ENCODE measurements at places on chromosomes 13 and 19.

DNA sequence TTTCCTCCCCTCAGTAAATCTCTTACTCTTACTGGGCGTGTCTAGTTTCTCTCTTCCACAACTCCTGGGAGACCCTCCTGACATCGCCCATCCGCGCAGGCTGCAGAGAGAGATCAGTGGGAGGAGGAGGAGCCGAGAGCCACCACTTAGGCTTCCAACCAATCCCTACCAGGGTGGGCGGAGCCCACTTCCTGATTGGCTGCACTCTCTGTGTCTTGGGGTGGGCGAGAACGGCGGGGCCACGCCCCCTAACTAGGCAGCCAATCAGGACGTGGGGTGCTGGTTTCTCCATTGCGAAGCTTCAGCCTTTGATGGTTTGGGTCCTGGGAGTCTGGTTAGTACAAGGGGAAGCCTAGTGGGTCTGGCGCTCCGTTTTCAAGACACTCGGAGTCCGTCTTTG lies at the start of gene PMIS2:
Gene PMIS2 (plus strand): TSS at position 326 of the 400 bp plus-strand sequence. CDS start 87 bp downstream, outside the sequence.
- DNase-seq = no peak

DNA sequence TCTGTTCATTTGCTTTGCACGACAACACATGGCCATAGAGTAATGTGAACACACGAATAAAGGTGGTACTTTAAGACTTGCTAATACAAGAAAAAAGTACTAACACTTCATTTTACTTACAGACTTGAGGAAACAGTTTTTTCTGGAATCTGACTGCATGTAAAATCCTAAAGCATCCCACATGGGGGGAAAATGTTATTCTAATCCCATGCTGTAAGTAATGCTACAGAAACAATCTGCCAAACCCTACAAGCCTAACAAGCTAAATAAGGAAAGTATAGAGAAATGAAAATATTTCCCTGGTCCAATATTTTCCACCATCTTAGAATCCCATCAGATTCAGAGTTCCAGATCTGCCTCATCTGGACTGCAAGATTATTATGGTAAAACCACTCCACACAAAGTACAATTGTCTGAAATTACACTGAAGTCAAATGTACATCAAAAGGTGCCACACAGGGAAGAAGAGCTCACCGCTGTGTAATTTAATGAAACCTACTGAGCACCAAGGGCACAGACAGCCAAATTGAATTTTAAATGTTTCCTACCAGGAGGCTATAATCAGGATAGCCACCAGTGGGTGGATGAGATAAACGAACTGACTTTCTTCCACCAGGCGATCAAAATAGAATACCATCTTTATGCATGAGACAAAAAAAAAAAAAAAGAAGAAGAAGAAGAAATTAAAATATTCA lies 22.0 kb downstream of the LHFPL6 start:
- DNase-seq = no peak

DNA sequence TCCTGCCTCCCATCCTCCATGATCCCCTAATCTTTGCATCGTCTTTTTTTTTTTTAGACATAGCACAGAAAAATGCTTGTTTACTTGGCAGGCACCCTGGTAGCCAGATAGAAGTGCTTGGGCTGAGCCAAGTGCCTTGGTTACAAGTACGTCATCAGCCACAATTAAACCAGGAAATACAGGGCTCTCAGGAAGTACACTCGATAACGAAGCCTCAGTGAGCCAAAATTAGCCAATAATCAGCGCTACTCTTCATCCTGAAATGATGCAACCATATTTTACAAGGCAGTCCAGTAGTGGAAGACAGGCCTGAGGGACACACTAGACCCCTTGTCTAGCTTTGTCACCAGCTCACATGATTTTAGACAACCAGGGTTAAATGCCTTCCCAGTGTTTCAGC lies 194.0 kb upstream of the NBEA start:
- DNase-seq = no peak

DNA sequence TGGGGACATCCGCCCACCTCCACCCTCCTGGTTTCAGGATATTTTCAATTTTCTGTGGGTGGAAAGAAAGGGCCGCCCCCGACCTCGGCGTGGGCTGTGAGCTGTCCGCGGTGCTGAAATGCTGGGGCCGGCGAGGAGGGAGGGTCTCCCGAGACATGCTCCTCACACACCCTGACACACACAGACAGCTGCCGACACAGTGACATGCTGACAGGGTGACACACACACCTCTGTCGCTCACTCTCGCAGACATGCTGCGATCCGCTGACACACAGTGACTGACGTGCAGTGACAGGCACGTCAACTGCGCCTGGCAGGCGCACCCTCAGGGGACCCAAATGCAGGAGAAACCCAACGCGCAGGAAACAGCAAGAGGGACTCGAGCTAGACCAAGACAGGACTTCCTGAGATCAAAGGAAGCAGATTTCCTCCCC lies 25.1 kb upstream of the MEIS3 start:
- DNase-seq = no peak

GRCh38 chr19:5967994-5968430 lies 9.9 kb downstream of the RANBP3 start:
- DNase-seq = peak; percentile 73

GRCh38 chr13:52085421-52085820 lies 43.5 kb downstream of the NEK5 start:
- peak; percentile 70 for DNase-seq

DNA sequence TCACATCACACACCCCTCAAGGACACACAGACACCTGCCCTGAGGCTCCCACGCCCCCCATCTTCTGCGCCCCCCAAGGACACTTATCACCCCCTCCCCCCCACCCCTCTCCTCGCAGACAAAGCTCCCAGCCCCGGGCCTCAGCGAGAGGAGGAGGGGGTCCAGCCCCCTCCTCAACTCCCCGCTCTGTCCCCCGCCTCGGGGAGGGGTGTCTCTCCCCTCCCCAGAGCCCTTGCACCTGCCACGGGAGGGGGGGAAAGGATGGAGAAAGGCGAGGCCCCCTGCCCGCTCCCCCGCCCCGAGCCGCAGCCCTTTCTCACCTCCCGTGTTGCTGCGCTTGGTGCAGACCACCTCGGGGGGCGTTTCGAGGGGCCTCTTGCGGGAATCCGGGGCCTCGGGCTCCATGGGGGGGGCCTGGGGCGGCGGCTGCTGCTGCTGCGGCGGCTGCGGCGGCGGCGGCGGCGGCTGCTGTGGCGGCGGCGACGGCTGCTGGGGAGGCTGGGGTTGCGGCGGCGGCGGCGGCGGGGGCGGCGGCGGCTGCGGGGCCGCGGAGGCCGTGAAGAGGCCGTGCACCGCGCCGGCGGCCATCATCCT lies 621 bp downstream of the NOVA2 start:
- DNase-seq = no peak

- peak; percentile 61 for DNase-seq
These were observed 57.0 kb downstream of the NUFIP1 start for GRCh38 chr13:44932171-44932849.

DNA sequence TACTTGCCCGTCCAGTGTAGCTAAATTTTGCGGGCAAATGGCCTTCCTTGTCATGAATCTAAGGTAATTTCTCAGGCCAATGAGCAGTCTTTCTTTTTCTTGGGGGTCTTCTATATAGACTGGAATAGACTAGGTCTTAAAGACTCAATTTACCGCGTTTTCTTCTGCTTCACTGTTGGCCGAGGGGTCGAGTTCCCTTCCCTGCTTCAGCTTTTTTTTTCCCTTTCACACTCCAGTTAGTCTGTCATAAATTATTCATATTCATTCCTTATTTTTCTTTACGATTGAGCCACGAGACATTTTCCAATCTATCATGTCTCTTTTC lies 276 bp downstream of the ALG11 start:
- no peak for DNase-seq

GRCh38 chr13:22561581-22561980 lies 619.2 kb upstream of the SGCG start:
- no peak for DNase-seq

DNA sequence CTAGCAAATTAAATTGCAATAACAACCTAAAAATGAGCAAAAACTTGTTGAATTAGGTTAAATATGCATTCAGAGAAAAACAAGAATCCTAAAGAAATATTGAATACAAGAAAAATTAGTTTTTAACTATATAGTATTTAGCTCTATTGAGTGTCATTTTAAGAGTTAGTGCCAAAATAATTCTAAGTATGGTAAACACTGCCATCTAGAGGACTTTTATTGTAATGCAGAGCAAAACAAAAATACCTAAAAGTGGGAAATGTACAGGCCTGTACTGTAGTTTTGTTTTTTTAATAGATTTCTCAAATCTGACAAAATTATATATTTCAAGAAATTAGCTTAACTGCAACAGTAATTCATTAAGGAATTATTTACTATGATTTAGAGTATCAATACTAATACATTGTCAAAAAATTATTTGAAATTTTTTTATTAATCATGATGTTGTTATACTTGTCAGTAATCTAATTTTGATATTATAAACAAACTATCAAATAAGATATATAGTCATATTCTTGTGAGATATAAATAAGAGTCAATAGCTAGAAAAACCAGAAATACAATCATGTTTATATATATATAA lies 8.2 kb upstream of the PCDH9 start:
- peak; percentile 51 for DNase-seq

GRCh38 chr19:44865196-44865767 lies 19.2 kb downstream of the NECTIN2 start:
- DNase-seq = no peak

GRCh38 chr13:78978381-78978998 lies 319.5 kb upstream of the OBI1 start:
- peak; percentile 52 for DNase-seq

DNA sequence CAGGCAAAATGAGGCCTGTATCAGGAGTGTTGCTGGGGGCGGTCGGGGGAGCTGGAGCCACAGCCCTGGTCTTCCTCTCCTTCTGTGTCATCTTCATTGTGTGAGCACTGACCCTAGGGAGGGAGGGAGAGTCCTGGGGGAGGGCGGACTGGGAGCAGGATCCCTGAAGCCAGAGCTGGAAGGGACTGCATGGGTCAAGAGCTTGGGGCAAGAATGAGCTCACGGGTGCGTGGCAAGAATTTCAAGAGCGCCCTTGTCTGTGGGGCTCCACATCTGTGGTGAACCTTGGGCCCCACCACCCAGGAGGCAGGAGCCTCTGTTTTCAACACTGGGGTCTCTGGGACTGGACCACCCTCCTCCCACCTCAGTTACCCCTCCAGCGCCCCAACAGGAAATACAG lies 4.7 kb downstream of the SIGLEC7 start:
- no peak for DNase-seq

- peak; percentile 30 for DNase-seq
These were observed 50.6 kb upstream of the UQCRFS1 start for GRCh38 chr19:29263305-29264135.

DNA sequence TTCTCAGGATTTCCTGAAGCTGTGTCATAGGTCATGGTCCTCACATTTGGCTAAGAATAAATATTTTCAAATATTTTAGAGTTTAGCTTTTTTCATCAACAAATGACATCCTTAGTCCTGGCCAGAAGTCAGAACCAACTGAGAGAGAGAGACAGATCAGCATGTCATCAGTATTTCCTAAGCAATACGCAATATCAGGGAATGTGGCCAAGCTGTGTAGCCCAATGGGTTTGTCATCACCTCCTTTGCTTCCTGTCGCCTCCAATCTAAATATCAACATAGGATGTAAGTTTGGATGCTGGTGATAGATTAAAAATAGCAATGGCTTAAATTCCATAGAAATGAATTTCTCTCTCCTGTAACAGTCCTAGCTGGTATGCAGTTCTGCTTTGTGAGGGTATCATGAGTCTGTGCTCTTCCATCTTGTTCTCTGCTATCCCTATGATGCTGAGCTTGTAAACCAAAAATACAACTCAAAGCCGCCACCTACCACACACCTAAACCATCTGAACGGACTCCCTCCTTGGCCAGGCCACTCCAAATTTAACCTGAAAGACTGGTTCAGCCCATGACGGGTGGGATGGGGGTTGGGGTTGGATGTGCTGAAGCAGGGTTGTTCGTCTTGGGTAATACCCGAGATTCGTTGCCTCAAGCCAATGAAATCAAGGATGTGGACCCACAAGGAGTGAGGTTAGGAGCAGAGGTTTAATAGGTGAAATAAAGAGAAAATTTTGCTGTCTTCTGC lies 10.0 kb upstream of the IGSF23 start:
- DNase-seq = peak; percentile 96

DNA sequence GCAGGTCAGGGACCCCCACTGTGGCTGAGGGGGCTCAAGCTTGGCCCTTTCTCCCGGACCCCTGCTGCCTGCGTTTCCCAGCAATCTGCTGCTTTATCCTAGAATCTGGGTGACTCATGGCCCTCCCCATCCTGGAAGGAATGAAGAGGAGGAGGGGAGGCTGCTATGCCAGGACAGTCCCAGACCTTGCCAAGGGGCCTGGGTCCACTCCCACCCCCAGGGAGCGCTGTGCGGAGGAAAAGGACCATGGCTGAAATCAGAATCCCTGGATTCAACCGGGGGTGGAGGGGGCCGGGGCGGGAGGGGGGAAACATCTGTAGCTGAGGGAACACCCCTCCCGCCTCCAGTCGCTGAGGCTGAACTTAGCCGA lies 20.5 kb downstream of the ZNF114 start:
- peak; percentile 73 for DNase-seq

GRCh38 chr13:51684076-51684475 lies 99.8 kb downstream of the WDFY2 start:
- peak; percentile 36 for DNase-seq

- no peak for DNase-seq
These were observed 23.5 kb downstream of the SLAIN1 start for GRCh38 chr13:77720988-77721387.

GRCh38 chr13:30301827-30302226 lies 5.5 kb downstream of the KATNAL1 start:
- DNase-seq = peak; percentile 20

DNA sequence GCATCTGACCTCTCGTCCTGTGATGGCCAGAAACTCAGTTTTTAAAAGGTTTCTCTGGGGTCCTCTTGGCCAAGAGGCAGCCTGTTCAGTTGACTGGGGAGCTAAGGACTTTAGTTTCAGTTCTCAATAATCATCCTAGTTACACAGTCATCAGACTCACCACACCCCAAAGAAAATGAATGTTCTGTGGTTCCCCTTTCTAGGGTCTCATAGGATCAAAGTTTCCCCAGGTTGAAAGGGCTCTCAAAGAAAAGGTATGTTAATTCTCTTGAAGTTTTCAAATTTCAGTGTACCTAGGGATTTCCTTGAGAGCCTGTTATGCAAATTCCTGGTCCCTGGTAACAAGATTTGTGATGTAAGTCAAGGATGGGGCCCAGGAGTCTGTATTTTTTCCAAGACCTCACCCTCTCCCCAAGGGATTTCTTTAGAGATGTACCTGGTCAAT lies 94.9 kb downstream of the FAM216B start:
- no peak for DNase-seq

DNA sequence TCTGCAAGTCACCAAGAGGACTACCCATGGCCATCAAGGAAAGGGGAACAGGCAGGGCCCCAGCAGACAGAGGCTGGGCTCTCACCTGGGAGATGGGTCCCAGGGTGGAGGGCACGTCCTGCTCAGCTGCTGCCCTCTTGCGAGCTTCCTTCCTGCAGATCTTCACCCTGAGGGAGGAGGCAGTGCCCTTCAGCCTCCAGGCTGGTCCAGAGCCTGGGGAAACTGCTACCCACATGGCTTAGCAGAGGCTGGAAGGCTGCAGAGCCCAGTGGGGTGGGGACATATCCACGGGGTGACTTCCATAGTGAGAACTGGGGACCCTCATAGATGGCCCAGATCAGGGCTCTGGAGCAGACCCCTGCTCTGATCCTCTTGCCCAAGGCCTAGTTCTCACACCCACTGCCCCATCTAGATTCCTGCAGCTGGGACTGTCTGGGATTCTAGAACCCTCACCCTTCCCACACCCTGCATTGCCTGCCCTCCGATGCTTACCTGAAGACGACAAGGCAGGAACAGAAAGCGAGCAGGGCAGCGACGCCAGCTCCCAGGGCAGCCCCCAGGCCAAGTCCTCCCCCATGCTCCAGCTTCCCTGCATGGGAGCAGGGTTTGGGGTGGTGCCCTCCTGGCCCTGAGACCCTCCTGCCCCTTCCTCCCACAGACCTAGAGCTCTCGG lies 9.0 kb downstream of the SIGLEC11 start:
- no peak for DNase-seq
